Bone marrow (tissue), 2 donors: ENCODE measurements at places on chromosomes 1 and 21.

DNA sequence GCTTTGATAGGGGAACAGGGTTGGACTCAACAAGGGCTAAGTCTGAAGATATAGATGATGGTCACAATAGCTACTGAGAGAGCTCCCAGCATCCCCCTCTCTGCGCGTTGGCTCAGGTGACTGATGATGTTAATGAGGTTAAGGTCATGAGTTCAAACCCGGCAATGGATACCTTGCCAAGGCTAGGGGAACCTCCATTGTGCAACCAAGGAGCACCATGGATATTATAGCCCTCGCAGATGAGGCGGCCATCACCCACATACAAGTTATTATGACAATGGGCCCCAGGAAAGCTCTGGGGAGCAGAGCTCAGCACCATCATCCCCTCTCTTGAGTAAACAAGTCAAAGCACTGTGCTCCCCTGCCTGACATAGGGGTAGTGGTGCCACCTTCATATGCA lies 8.2 kb downstream of the KCNA2 start:
- no peak for DNase-seq

GRCh38 chr1:221289103-221289502 lies 409.9 kb downstream of the HLX start:
- no peak for DNase-seq

DNA sequence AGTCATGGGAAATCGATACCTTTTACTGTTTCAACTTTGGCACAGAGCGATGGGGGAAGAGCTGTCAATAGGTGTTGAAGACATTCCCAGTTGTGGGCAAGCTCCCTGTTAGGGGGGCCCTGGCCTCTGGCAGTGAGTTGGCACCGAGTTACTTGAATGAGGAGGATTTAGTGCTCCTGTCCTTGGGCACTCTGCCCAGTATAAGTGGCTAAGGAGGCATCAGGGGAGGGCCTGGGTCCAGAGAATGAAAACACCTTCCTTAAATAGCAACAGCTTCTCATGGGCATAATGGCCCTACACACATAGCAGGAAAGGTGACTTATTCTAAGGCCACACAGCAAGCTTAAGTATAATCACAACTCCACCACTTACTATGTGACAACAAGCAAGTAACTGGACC lies 664.4 kb downstream of the PTPRU start:
- DNase-seq: no peak

GRCh38 chr1:167587342-167587741 lies 33.8 kb upstream of the CREG1 start:
- DNase-seq: no peak

DNA sequence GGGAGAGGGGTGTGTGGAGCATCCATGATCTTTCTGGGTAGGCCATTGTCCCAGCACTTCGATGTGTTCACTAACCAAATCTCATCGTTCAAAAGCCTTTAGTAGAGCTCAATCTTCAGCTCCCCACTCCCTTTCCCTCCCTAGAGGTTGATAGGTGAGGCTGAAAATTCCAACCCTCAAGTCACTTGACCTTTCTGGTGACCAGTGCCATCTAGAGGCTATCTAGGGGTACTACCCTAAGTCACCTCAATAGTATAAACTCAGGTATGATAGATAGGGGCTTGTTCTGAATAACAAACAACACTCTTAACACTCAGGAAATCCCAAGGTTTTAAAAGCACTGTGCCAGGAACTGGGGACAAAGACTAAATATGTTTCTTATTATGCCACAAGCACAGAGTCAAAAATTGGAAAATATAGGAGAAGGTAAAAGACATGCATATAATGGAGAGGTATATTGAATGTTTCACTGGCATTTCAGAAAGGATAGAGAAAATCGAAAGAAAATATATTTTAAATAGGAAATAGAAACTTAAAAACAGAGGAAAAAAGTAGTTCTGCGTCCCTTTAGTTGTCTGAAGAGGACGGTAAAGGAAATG lies 42.9 kb upstream of the CD53 start:
- no peak for DNase-seq

DNA sequence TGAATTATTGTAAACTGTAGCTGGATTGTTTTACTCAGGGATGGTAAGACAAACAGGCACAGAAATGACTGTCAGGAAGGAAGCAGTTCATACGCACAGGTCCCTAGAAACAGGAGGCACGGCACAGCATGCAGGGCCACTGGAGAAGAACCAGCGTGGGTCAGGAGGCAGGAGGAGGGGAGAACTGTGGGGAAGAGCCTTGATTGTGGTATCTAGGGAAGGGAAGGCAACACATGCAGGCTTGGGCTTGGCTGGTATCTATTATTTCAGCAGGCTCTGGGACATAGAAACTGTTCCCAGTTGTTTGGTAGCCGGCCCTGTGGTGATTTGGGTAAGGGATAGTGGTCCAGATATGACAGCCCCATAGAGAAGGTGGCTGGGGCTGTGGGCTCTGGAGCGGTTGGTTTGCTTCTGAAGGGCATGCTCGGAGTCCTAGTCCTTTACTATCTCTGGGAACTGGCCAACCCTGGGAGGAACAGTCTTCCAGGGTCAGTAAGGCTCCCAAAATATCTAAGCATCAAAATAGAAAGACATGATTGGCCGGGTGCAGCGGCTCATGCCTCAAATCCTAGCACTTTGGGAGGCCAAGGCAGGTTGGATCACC lies 43.1 kb upstream of the CCSAP start:
- no peak for DNase-seq

GRCh38 chr1:23469372-23469982 lies 14.5 kb downstream of the ASAP3 start:
- no peak for DNase-seq

DNA sequence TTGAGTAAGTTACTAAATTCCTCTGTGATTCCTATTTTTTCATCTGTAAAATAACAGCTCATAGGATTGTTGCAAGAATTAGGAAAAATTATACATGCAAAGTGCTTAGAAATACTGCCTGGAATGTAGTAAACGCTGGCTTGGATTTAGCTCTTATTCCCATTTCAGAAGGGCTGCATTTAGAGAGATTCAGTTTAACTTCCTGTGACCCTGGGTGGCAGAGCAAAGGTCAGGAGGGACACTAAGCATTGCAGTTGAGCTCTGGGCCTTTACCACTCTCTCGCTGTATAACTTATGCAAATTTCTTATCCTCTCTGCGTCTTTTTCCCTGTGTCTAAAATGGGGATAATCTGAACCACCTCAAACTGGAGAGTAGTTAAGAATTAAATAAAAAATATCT lies 241.0 kb upstream of the POU3F1 start:
- DNase-seq: no peak

DNA sequence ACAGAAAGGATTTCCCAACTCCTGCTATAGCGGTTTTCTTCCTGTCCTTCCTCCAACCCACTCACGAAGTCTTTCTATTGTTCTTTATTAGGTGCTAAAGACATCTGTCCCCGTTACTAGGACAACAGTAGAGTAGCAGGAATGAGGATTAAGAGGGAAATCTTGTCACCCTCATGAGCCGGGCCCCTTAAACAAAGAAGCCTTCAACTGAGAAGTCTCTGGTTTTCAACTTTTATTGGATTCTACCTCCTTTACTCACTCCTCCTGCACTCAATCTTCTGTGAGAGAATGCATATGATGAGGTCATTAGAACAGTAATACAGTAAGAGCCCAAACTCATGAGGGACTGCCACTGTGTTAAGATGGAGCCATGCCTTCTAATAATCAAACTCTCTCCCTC lies 206.3 kb downstream of the OMA1 start:
- no peak for DNase-seq

- DNase-seq: no peak
Measured at GRCh38 chr1:180521474-180522212, 19.3 kb upstream of the ACBD6 start.

DNA sequence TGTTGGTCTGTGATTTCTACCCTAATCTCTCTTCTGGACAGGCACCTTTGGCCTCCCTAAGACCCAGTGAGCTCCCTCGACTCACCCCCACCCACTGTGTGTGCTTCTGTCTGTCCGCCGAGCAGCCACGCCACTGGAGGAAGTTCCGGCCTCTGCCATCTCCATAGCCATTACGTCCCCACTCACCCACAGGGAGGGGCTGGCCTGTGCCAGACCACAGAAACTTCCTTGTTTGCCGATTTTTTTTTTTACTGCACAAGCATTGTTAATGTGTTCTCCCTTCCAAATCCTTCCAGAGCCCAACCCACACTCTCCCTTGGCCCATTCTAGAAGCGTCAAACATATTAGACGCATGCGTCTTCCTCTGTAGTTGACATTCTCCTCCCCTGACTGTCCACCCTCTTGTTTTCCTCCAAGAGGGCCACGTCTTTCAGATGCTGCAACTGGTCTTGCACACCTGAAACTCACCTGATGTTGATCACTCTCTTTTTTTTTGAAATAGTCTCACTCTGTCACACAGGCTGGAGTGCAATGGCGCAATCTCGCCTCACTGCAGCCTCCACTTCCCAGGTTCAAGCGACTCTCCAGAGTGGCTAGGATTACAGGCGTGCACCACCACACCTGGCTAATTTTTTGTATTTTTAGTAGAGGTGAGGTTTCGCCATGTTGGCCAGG lies 72.3 kb downstream of the EVA1C start:
- DNase-seq: no peak

- DNase-seq: no peak
Measured at GRCh38 chr1:92968138-92969032, 7.1 kb upstream of the DIPK1A start.

GRCh38 chr1:5707566-5708345 lies 284.5 kb downstream of the NPHP4 start:
- no peak for DNase-seq

- DNase-seq: no peak
Measured at GRCh38 chr21:43927591-43928221, 62.7 kb downstream of the AGPAT3 start.

- DNase-seq: no peak
Measured at GRCh38 chr1:175225805-175226129, 33.2 kb upstream of the KIAA0040 start.

DNA sequence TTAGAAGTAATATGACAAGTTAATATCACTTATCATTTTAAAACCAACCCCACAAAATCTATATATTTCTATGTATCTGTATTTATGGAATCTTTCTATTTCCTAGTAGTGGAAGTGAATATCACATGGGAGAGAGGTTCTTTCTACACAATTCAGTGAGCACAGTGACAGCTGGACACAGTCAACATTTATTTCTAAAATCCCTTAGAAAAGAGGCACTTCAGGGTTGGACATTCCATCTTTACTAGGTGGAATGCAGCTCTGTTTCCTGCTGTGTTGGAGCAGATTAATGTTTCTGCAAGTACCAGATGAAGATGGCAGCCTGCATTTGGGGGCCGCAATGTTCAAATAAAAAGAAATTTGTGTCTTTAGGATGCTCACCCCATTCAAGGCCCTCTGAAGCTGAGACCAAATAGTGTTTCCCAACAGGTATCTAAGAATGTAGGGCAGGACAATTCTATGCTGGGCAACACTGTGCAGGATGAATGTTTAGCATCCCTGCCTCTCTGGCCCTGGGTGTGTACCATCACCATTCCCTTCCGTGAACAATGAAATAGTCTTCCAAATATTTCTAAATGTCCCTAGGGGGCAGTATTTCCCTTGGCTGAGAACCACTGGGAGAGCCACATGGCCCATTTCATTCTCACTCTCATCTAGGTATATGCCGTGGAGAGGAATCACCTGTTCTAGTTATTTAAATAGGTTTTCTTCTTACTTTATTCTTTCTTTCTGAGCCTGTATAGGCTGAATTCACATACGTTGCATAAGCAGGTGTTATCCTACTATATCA lies 394.8 kb downstream of the PRDM2 start:
- DNase-seq: no peak

DNA sequence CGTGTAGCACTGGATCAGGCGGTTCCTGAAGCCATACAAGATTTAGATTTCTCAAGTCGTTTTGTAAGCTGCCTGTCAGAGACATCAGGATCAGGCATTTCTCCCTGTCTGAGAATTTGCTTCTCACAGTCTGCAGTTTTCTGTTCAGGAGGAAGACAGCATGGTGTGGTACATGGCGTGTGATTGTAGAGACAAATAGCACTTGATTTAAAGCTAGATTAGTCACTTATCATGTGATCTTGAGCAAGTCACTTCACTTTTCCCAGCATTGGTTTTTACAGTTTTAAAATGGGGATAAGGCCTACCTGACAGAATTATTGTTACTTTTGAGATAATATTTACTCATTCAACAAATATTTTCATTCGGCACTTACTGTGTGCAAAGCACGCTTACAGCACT lies 63.3 kb downstream of the AK4 start:
- no peak for DNase-seq

- no peak for DNase-seq
Measured at GRCh38 chr1:82836973-82837680, 1036.4 kb downstream of the ADGRL2 start.

- no peak for DNase-seq
Measured at GRCh38 chr1:37036667-37037053, 2.3 kb upstream of the GRIK3 start.

DNA sequence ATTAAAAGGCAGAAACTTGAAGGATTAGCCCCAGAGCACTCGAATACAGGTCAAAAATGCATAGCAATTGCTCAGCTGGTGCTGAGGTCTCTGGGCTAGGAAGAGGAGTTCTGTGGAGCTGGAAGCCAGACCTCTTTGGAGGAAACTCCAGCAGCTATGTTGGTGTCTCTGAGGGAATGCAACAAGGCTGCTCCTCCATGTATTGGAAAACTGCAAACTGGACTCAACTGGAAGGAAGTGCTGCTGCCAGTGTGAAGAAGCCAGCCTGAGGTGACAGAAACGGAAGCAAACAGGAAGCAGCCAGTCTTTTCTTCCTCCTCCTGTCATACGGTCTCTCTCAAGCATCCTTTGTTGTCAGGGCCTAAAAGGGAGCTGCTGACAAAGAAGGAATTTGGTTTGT lies 233.4 kb upstream of the FGGY start:
- peak; percentile 68 for DNase-seq

- peak; percentile 99 for DNase-seq
Measured at GRCh38 chr1:166902279-166902678, 26.2 kb upstream of the TADA1 start.

DNA sequence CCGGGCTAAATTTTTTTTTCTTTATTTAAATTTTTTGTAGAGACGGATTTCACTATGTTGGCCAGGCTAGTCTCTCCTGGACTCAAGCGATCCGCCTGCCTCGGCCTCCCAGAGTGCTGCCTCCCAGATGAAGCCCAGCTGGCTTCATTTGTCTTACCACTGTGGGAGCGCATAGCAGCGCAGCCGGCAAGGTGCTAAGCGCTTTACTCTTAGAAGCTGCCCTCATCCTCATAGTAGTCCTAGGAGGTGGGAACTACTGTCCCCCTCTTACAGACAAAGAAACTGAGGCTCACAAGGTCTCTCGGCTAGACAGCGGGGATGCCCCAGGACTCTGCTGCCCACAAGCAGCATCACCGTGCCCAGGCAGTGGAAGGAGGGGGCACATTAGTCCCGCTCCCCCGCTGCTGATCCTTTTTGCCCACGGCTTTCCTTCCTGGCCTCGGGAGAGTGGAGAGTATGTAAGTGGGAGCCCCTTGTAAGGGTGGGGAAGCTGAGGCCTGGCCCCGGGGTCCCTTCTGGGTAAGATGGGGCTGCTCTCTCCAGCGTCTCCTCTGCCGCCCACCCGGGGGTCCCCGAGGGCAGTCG lies 726 bp downstream of the TMEM54 start:
- DNase-seq: no peak

- no peak for DNase-seq
Measured at GRCh38 chr1:35454176-35454575, 103.0 kb downstream of the KIAA0319L start.
